ENCODE measurements at places on chromosomes 12 and 14.
A peak's percentile ranks its signal among the peaks of the same experiment; 100 is the strongest.

GRCh38 chr12:60308366-60308991 lies 712.6 kb downstream of the SLC16A7 start:
- peak; percentile 91 for DNase-seq

DNA sequence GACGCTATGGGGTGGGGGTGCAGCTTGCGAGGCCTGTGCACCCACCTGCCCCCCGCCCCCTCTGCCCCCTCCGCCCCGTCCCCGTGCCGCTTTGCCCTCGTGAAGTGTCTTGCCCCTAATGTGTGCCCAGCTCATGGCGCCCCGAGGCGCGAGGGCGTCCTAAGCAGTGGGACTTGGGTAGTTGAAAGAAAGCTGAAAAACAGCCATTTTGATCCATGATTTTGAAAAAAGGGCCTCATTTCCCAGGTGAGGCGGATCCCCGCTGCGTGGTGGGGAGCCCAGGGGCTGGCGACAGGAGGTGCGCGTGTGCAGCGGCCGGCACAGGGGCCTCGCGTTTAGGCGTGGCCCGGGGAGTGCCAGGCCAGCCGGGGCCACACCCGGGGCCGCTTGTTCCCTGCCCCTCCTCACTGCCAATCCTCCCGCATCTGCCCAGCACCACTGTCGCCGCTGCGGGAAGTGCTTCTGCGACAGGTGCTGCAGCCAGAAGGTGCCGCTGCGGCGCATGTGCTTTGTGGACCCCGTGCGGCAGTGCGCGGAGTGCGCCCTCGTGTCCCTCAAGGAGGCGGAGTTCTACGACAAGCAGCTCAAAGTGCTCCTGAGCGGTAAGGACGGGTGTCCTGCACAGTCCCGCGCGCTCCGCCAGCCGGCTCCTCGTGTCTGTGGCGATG lies 11.8 kb downstream of the ZFYVE21 start:
- DNase-seq = no peak

DNA sequence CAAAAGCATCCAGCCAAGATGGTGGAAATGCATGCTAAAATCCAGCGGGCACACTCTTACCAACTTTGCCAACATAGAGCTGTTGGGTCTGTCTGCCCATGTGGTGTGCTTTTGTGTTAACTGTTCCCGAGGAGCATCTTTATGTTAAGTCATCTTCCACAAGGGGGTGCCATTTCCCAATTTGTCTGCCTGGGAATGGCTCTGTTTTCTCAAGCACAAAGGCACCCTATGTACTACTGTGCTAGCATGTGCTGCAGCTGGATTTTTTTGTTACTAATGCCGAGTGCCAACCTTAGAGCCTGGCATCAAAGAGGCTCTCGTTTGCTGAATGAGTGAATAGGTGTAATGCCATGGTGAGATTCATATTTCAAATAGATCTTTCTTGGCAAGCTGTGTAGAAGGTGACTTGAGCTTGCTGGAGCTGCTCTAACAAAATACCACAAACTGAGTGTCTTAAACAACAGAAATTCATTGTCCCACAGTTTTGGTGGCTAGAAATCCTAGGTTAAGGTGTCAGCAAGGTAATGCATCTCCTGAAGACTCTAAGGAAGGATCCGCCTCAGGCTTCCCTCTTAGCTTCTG lies 74.3 kb downstream of the TRHDE start:
- peak; percentile 93 for DNase-seq

DNA sequence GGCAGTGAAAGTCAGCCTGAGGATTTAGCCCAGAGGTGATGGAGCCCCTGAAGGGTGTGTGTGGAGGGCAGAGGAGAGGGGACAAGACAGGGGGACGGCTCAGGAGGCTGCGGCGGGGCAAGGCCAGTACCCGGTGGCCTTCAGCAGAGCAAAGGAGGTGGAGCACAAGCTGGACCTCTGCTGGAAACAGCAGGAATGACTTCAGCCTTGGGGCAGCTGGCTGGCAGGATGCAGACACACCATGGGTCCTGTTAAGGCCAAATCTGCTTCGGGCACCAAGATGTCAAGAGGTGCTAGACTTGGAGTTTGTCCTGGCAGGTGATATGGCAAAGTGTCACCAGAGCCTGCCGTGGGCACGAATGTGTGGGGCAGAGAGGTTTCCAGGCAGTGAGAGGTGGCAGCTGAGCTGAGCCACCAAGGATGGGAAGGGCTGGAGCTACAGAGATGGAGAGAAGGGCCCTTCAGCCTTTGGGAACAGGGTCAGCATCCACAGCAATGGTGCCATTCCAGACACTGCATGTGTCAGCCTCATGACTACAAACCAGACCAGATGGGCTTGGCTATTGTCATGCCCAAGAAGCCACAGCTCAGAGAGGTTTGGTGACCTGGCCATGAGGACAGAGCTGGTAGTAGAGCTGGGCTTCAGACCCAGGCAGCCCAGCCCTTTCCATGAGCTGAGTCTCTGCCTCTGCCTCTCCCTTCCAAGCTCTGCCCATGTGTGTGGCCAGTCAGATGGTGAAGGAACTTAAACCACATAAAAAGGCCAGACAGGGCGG lies 91.9 kb downstream of the LGMN start:
- peak; percentile 14 for DNase-seq

- DNase-seq = no peak
Measured at GRCh38 chr12:6662602-6662905, 365 bp downstream of the ING4 start.

DNA sequence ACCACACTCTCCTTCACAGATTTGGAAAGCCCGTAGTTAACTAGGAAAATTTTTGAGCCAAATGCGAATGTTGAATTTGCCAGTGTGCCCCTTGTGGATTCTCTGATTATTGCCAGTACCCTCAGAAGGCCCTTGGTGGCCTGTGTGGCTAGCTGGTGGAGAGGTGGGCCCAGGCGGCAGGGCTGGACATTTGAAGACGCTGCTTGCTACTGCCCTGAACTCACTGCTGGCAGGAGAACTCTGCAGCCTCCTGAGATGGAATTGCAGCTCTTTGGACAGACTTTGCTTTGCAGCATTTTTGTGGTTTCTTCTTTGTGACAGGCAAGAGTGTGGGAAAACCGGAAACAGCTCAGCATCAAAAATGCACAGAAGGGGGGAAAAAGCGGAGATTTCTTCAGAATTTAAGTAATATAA lies 97.6 kb downstream of the TGFB3 start:
- peak; percentile 26 for DNase-seq

DNA sequence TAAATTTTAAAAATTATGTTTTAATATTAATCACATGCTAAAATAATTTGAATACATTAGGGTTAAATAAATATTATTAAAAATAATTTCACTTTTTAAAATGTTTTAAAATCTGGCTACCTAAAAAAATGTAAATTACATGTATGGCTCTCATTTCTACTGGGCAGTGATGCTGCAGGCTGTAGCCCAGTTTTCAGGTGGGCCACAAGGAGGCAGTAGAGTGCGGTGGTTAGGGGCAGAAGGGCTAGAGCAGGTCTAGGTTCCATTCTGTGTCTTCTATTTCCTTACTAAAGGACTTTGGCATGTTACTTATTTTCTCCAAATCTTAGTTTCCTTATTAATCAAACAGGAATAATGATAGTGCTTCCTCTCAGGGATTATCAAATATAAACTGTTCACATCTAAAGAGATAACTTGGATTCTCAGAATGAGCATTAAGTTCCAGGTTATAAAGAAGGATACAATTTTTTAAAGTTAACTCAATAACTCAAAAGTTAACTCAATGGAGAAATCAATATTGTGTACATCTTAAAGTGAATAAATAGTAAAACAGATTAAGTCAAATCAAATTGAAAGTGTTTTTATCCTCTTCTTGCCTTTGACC lies 54.9 kb upstream of the OVCH1 start:
- peak; percentile 83 for DNase-seq
